ENCODE measurements at places on chromosomes 13 and 19.

DNA sequence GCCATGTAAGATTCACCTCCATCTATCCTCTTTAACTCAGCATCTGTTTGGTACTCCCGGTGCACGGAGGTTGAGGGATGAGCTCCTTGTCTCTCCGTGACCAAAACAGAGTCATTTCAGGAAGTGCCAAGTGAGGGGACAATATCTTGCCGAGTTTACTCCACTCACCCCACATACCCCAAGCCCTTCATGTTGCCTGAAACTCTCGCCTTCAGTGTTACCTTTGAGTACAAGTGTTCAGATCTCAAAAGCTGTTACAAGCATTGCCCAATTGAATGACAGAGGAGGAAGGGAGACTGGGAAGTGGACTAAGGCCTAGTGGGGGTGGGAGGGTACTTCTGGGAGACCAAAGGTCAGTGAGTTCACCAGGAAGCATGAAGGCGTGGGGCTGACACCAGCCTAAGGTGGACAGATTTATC lies 6.0 kb upstream of the SIGLEC12 start:
- DNase-seq, result peak; percentile 75

- no peak for DNase-seq
Measured at GRCh38 chr13:98919566-98919965, 58.3 kb downstream of the DOCK9 start.

DNA sequence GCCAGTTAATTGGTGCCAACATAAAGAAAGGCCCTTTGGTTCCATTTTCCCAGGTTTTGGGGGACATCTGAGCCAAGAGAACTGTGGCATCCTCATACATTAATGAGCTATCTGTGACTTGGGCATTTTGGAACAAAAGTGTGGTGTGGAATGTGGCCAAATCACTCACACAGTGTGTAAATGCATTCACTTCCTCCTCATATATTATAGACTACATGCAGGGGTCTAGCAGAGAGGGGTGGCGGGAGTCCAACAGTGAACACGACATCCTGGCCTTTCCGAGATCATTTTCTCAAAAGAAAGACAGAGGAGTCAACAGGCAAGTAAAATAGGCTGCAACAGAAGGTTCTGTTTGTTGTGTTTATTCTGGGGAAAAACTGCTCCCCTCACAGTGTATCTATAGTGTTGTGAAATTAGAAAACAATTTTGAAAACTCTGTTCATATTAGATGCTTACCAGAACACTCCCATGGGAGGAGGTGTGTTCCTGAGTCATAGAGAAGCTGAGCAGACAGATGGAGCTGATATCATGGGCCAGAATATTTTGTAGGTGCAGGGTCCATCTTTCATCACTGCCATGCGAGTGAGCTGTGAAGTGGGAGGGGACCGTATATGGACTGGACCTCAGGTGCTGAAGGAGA lies 36.9 kb downstream of the PABPC3 start:
- DNase-seq, result no peak

DNA sequence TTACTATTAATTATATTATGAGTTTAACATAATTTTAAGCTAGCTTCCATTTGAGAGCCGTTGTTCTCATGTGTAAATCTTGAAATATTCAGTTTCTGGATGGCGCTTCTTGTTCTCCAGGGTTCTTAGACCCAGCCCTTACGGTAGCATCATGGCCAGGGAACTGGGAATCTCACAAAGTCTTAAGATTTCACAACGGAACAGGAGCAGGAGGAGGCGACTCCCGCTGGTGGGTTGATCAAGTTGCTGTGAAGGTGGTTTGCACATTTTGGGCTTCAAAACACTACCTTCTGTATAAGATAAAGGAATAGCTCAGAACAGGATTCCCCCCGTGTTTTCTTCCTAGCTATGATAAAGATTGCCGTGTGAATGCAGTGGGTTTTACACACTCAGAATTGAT lies 2.8 kb downstream of the NAXD start:
- DNase-seq, result no peak

GRCh38 chr13:28744656-28745055 lies 25.9 kb upstream of the SLC46A3 start:
- DNase-seq, result peak; percentile 56

- DNase-seq, result no peak
Measured at GRCh38 chr19:2043961-2044708, 6.9 kb downstream of the MKNK2 start.

All from suppressor macrophage treated with lipopolysaccharide for 4 hours (primary cell).